GM23248 (cell line): ENCODE measurements at places on chromosomes 1 and 21.

DNA sequence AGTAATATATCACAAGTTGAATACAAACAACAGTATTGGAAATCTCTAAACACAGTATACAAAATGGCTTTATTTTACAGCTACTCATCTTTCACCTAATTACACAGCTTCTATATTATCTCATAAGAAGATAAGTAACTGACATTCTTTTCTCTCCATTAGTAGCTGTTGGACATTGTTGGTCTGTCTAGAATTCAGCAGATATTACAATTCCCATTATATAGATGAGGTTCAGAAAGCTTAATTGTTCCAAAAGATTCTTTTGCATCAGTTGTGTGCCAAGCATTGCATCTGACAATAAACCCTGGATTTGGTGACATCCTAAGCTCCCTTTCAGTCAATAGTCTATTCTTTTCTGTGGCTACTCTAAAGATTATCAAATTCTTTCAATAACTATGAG is 187.0 kb downstream of the NTMT2 start:
- H3K27ac ChIP-seq, result no peak overlapping the region
- no peaks in the 10 kb centered on the region for H3K27me3 ChIP-seq
- no peaks in the 10 kb centered on the region for H3K4me1 ChIP-seq
- no peak overlapping the region for H3K4me3 ChIP-seq
- no peaks in the 10 kb centered on the region for H3K36me3 ChIP-seq

DNA sequence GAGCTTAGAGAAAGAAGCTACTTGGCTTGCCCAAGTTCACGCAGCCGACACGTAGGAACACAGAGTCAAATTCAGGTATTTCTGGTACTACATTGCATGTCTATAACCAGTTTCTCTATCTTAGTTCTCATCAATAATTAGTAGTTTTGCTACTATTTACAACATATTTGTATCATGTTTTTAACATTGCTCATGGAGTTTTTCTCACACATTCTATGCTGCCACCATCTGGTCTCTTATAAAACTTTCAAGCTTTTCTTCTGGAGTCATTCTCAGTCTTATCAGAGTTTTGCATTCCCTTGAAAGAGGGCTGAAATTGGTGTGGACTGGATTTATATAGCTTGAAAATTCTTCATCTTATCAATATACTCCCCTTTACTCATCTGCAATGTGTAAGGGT is 118.8 kb upstream of the PALMD start:
- H3K27ac ChIP-seq, result no peak overlapping the region
- no peaks in the 10 kb centered on the region for H3K27me3 ChIP-seq
- no peaks in the 10 kb centered on the region for H3K4me1 ChIP-seq

DNA sequence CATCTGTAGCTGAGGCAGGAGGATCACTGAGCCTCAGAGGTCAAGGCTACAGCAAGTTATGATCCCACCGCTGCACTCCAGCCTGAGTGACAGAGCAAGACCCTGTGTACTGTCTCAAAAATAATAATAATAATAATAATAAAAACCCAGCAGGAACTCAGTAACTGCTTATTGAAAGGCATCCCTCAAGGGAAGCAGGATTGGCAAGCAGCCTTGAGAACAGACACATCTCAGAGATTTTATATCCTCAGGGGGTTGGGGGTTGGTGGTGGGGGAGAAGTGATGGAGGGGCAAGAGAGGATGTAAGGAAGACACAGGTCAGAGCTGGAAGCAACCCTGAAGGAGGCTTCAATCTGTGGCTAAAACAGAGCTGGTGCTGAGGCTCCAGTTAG is 29.6 kb downstream of the GNB1 start:
- H3K27ac ChIP-seq, result 0 out of 2 replicates have a peak overlapping the region, but pooled peaks have one; percentile 59
- DNase-seq, result no peak
- no peaks in the 10 kb centered on the region for H3K36me3 ChIP-seq
- H3K4me1 ChIP-seq, result peaks cover 68% of the 10 kb centered on the region
- H3K27me3 ChIP-seq, result no peaks in the 10 kb centered on the region

DNA sequence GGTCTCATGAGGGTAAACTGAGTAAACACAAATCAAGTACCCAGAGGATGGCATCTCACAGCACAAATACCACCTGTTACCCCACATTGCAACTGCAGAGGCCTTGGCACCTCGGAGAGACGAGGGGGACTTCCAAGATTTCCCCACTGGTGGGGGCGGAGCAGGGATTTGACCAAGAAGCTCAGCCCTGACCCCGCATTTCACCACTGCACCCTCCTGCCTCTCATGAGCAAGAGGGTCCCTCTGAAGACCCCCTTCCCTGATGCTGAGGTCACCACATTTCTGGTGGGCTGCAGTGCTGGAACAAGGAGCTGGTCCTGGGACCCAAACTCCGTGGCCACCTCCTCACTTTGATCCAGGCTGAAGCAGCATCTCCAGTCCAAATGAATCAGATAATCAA is 342.4 kb downstream of the NPHP4 start:
- no peaks in the 10 kb centered on the region for H3K4me1 ChIP-seq
- no peaks in the 10 kb centered on the region for H3K27me3 ChIP-seq
- H3K36me3 ChIP-seq, result no peaks in the 10 kb centered on the region
- H3K4me3 ChIP-seq, result no peak overlapping the region

DNA sequence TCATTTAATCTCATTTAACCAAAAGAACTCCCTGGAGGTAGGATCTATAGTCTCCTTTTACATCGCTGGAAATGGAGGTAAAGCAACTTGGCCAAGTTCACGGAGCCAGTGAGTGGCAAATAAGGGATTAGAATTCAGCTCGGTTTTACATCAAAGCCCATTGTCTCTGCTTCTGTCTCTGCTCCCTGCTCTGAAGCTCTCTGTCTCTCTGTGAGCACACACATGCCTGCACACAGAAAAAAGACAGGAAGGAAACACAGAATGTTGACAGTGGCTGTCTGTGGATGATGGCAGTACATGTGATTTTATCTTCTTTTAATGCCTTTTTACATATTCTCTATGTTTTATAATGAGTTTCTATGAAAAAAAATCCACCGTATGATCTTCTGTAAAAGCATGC is 8.9 kb upstream of the DHRS3 start:
- no peaks in the 10 kb centered on the region for H3K4me1 ChIP-seq
- no peaks in the 10 kb centered on the region for H3K36me3 ChIP-seq
- H3K27ac ChIP-seq, result no peak overlapping the region
- DNase-seq, result no peak
- no peak overlapping the region for H3K4me3 ChIP-seq

DNA sequence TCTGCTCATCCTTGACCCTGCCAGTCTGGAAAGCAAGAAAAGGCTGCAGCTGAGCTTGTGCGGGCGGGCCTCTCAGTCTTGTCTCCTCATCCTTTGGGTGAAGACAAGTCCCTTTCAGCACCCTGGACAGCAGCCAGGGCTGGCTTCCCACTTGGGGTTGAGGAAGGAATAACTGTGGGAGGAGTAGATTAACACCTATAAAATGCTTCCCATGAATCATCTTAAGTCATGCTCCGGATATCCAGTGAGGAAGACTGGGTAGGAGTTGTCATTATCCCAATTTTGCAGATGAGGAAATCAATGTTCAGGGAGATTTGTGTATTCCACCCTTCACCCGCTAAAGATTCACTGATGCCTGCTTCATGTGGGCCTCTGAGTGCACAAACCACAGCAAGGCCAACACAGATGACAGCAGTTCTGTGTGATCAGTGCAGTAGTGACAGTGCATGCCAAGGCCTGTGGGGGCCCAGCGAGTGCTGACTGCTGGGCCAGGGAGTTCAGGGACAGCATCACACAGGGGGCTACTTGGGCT is 20.1 kb upstream of the COL16A1 start:
- H3K36me3 ChIP-seq, result no peaks in the 10 kb centered on the region
- H3K4me3 ChIP-seq, result no peak overlapping the region
- peaks cover 7% of the 10 kb centered on the region for H3K4me1 ChIP-seq

DNA sequence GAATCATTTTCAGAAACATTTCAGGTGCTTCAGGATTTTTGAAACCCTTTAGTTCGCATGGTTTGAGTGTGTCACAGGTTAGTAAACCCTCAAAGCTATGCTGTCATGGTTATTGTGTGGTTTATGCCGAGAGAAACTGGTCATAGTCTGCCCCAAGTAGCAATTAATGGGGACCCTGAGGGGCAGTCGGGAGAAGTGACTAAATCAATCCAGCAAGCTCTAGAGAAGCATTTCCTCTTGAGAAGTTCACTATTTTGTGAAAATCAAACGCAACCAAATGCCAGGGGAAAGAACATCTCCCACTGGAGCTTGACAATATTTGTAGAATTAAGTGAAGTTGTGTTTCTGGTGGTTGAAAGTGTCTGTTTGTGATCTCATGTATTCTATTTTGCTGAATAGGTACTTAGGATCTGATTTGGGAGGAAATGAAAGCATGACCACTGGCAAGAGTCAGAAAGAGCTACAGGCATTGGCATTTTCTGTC is 63.0 kb upstream of the BACH1 start:
- no peaks in the 10 kb centered on the region for H3K27me3 ChIP-seq
- DNase-seq, result no peak
- H3K4me3 ChIP-seq, result no peak overlapping the region

GRCh38 chr1:118404024-118404423 is 219.0 kb upstream of the SPAG17 start:
- H3K27me3 ChIP-seq, result peaks cover 7% of the 10 kb centered on the region; the same call in 1 of the 2 replicates
- no peaks in the 10 kb centered on the region for H3K36me3 ChIP-seq
- no peak for DNase-seq
- H3K4me3 ChIP-seq, result no peak overlapping the region
- no peak overlapping the region for H3K27ac ChIP-seq
- H3K4me1 ChIP-seq, result no peaks in the 10 kb centered on the region

DNA sequence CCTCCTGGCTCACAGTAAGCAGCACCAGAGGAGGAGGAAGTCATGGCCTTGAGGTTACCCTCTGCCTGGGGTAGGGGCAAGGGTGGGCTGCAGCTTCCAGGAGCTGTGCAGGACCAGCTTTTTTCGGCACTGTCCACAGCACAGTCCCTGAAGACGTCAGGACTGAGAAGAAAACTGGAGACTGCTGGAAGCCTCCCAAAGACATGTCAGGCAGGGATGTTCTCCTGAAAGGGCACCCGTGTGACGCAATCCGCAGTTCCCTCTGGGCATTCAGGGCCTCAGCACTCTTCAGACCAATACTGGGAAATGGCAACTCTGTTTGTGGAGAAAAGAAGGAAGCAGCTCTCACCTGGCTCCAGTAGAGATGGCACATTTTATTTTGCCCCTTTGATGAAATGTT is 64.8 kb upstream of the TENT5C start:
- no peak overlapping the region for H3K27ac ChIP-seq
- no peaks in the 10 kb centered on the region for H3K36me3 ChIP-seq
- no peak overlapping the region for H3K4me3 ChIP-seq

DNA sequence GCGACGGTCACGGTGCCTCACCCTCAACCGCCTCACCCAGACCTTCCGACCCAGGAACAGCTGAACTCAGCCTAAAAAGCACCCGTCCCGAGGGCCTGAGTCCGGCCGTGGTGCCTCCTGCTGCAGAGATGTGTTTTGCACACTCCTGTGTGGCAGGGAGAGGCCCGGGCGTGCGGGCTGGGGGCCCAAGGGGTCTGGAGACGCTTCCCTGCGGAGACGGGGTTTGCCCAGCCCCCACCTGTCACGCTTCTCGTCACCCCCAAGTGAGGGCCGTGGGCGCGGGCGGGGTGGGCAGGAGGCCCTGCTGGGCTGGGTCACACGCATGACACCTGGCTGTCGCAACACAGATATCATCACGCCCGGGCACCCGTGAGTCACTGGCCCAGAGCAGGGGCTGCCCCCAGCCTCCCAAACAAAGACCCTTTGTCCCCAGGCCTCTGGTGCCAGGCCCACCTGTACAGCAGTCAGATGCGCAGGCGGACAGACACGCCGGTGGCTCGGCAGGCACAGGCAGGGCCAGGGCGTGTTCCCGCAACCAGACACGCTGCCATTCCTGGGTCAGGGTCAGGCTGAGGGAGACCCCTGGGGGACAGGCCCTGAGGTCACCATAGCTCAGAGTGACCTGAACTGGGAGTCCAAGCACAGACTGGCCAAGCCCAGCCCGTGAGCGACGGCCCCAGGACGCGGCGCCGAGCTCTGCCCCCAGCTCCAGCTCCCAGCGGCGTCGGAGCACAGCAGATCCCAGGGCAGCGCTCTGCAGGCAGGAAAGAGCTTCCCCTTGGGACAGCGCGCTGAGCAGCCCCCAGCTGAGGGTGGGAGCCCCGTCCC is 6.1 kb downstream of the B3GALT6 start:
- H3K27ac ChIP-seq, result no peak overlapping the region
- H3K4me1 ChIP-seq, result no peaks in the 10 kb centered on the region
- H3K36me3 ChIP-seq, result no peaks in the 10 kb centered on the region
- no peak overlapping the region for H3K4me3 ChIP-seq

GRCh38 chr1:8910914-8911313 is 32.4 kb upstream of the ENO1 start:
- no peak overlapping the region for H3K27ac ChIP-seq
- no peaks in the 10 kb centered on the region for H3K36me3 ChIP-seq
- H3K27me3 ChIP-seq, result no peaks in the 10 kb centered on the region
- H3K4me1 ChIP-seq, result peaks cover 4% of the 10 kb centered on the region
- H3K4me3 ChIP-seq, result no peak overlapping the region
- no peak for DNase-seq

GRCh38 chr1:184558691-184559090 is 171.9 kb downstream of the C1orf21 start:
- H3K27me3 ChIP-seq, result no peaks in the 10 kb centered on the region
- no peak overlapping the region for H3K27ac ChIP-seq
- no peak overlapping the region for H3K4me3 ChIP-seq
- H3K36me3 ChIP-seq, result no peaks in the 10 kb centered on the region
- no peak for DNase-seq

DNA sequence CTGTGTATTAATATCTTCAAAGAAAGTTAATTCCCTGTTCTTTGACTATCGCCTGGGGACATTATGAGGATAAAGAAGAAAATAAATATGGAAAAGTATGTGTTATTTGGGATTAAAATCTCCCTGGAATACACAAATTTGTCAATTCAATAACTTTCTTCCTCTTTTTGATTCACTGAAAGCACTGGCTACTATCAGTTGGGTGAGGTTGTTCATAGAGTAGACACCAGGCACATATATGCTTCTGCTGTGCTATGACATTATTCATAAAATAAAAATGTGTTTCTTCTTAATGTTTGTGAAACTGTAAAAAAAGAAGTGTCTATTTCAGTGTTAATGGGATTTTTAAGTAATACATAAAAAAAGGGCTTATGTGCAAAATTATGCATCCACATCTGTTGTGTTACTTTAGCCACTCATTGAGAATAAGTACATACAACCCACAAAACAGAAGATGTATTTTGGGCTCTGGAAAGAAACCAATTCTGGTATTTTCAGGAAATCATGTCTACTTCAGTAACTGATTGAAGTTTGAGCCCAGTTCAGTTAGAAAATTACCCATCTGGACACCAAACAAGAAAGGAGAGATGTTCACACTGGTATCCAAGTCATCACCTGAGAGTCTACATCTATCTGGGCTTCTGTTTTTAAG is 169.4 kb downstream of the GABPA start:
- H3K27me3 ChIP-seq, result no peaks in the 10 kb centered on the region
- no peak overlapping the region for H3K27ac ChIP-seq
- no peak for DNase-seq
- no peak overlapping the region for H3K4me3 ChIP-seq
- H3K36me3 ChIP-seq, result no peaks in the 10 kb centered on the region
